ENCODE measurements at places on chromosomes 1 and 21. TPM values are rescaled to one million over a fixed set of nuclear protein-coding genes. Genes with fewer than 3 reads are reported as not detected.

DNA sequence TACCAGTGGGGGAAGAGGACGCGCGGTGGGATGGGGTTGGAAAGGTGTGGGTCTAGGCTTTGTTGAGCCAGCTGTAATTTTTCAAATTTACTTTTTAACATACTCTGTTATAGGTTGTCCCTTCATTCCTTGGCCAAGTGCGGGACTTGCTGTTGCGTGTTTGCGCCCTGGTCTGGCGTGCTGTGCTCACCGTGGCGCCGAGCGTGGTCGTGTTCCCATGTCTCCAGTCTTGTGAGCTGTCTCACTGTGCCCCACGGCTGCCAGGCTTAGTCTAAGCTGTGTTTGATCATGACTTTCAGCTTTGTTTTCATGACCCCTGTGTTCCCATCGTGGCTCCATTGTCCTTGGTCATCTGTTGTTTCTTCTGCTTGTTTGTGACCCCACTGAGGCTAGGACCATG, 26.0 kb downstream of the TRAPPC10 start:
- no peak for DNase-seq

GRCh38 chr1:70497152-70497551, 86.1 kb downstream of the CTH start:
- no peak for DNase-seq

- DNase-seq, result no peak
These were observed 98.2 kb downstream of the NEK7 start for GRCh38 chr1:198254948-198255347.

- no peak for DNase-seq
These were observed 4.9 kb downstream of the OTUD7B start for GRCh38 chr1:150005606-150006005.

- DNase-seq, result no peak
These were observed 2.3 kb downstream of the EGLN1 start for GRCh38 chr1:231419738-231420298.

The PLA2G5 gene
- total RNA-seq, result not detected

GRCh38 chr1:180258290-180258689, 28.2 kb downstream of the LHX4 start:
- no peak for DNase-seq

DNA sequence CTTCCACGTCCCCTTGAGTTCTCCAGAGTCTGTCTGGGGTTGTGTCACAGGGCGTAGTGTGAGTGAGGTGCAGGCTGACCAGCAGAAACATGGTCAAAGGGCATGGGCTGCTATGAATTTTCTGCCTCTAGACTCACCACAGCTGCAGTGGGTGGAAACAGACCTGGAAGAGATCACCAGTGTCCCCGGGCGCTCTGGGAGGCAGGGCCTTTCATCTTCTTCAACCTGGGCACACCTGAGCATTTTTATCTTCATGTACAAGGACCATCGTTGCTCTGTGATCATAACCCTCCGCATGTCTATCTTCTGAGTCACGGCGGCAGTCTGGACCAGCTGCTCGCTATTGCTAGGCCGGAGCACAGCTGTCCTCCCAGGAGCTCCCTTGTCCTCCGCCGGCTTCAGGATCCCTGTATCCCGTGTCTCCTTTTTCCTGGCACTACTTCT, 29.6 kb downstream of the DEGS1 start:
- DNase-seq, result no peak

The NR5A2 gene
- total RNA-seq, result 0.07 TPM

DNA sequence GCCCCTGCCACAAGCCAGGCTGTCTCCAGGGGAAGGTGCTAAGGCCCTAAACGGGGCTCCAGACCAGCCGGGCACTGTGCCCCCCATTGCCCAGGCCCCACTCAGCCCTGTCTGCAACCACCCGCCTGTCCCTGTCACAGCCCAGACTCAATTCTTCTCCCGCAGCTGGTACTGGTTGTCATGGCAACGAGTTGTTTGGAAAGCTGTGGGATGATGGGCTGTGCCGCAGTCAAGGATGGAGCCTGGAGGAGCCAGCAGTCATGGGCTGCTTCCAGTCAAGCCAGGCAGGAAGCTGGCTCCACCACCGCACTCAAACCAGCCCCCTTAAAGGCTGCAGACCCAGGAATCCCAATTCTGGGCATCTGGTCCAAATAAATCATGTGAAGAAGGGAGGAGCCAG, 4.2 kb downstream of the SPOCD1 start:
- DNase-seq, result no peak

- DNase-seq, result no peak
These were observed 113.8 kb downstream of the RHOU start for GRCh38 chr1:228849011-228849541.

The GPA33 gene
- total RNA-seq, result not detected

GRCh38 chr1:246329900-246330299, 177.2 kb downstream of the SMYD3 start:
- no peak for DNase-seq

GRCh38 chr1:35184495-35185199, 8.3 kb downstream of the SFPQ start:
- no peak for DNase-seq

The PCP4L1 gene
- not detected for total RNA-seq

GRCh38 chr1:243234978-243235647, 20.0 kb downstream of the CEP170 start:
- no peak for DNase-seq

- no peak for DNase-seq
These were observed 74.3 kb downstream of the BRINP3 start for GRCh38 chr1:190403402-190403801.

The KCNK2 gene
- total RNA-seq, result not detected

- no peak for DNase-seq
These were observed 495 bp downstream of the PI4KB start for GRCh38 chr1:151326619-151327222.

- no peak for DNase-seq
These were observed 113.0 kb upstream of the VAV3 start for GRCh38 chr1:108077991-108078390.

GRCh38 chr1:1573843-1574720, 581 bp downstream of the SSU72 start:
- no peak for DNase-seq

GRCh38 chr1:241715956-241716355, 63.9 kb downstream of the WDR64 start:
- no peak for DNase-seq

- DNase-seq, result no peak
These were observed 613.1 kb downstream of the USP25 start for GRCh38 chr21:16342932-16343331.

The WARS2 gene
- 15.1 TPM for total RNA-seq

DNA sequence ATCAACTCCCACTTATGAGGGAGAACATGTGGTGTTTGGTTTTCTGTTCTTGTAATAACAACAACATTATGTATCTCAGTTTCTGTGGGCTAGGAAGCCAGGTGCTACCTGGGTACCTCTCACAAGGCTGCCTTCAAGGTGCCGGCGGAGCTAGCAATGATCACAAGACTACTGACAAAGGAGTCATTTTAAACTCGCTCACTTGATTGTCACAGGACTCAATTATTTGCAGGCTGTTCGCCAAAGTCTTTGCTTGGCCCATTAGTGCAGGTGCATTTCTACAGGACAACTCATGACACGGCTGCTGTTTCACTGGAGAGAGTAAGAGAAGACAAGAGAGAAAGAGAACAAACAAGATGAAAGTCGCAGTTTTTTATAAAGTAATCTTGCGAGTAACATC, 1237.4 kb upstream of the TMPRSS15 start:
- no peak for DNase-seq

GRCh38 chr1:84163123-84163931, 19.3 kb downstream of the PRKACB start:
- DNase-seq, result no peak

DNA sequence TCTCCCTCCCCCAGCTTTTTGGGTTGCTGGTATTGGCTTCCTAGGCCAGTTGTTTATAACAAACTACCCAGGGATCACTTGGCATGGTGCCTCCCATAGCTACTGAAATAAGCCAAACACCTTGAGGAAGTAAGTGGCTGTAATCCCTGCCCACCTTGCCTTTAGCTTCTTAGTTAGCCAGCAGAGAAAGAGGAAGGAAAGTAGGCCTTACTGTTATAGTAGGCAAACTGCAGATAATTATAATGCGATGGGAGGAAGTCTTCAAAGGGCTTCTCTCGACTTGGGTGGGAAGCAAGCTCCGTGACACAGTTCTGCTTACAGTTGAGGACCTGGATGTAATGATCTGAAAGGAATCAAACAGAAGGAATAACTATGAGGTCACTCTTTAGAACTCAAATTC, 8.2 kb downstream of the P3H1 start:
- no peak for DNase-seq

DNA sequence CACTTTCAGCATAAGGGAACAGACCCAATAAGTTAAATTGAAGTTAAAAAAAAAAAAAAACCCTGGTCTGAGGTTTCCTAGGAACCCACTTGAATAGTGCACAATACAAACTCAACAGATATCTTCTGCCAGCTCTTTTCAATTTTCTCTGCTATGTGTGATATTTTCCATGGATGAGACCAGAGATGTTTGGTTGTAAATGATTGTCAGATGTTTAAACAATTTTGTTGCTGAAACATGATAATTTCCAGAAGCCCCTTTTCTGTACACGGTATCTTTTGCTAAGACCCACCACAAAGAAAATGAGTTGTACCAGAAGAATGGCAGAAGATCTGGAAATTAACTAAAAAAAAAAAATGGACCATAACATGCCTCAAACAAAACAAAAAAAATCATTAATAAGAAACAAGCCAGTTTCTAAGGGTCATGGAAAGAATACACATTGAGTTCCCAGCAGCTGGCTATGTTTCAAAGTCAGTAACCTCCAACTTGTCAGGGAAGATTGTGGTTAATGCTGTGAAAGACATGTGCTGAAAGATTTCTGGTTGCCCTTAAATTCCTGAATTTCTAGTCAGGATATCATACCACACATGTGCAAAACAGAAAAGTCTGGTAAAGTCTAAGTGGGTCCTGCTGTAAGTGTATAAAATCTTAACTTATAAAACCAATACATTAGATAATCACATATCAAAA, 35.6 kb upstream of the MGST3 start:
- DNase-seq, result no peak

- DNase-seq, result no peak
These were observed 632 bp downstream of the PEX19 start for GRCh38 chr1:160284220-160284781.
